ENCODE measurements at places on chromosomes 5 and 9.
A peak's percentile ranks its signal among the peaks of the same experiment; 100 is the strongest.

GRCh38 chr5:141683596-141684141 lies 1.6 kb upstream of the ARAP3 start:
- DNase-seq: no peak

- no peak for DNase-seq
These were observed 15.0 kb downstream of the TLX3 start for GRCh38 chr5:171323806-171324632.

DNA sequence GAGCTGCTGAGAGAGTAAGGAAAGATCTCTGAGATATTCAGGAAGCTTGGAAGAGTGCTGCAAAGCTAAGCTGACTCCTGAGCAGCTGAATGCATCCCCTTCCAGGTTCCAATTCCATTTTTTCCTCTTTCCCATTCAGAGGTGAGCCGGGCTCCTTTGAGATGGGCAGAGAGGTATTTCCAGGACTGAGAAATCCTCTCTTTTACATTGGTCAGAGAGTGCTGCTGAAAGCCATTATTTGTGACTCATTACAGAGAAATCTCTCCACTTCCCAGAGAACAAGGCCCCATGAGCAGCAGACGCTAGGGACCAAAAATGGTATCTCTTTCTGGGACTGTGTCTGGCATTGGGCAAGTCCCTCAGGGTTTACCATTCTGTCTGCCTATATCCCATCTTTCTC lies 3.7 kb downstream of the MCTP1 start:
- DNase-seq: no peak

GRCh38 chr5:172145870-172146747 lies 41.9 kb downstream of the STK10 start:
- no peak for DNase-seq

- no peak for DNase-seq
These were observed 108.8 kb downstream of the SLC12A2 start for GRCh38 chr5:128192368-128192767.

GRCh38 chr9:37543468-37543867 lies 32.7 kb downstream of the FBXO10 start:
- no peak for DNase-seq

DNA sequence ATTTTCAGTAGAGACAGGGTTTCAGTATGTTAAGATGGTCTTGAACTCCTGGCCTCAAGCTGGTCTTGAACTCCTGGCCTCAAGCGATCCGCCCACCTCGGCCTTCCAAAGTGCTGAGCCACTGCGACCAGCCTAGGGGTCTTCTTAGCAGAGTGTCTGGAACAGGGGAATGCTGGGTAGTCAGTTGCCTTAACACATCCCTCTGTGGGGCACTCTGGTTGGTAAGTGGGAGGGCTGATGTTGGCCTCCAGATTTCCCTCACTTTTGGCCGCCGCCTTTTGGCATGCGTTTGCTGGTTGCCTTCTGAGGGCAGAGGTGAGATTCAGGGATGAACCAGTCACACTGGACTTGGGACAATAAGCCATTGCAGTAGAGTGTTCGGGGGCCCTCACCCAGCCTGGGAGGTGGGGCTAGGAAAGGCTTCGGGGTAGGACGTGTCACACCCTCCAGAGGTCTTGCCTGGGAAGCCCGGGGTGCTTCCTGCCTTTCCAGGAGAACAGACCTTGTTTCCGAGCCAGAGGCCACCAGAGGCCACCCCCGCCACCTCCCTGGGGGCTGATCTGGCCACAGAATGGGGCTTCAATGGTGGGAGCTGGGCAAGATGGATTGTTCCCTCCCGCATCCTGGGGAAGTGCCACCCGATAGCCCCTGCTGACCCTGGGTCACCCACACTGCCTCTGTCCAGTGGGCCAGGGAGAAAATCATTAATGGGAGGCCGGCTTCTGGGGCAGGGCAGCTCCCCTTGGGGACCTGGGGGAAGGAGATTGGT lies 13.3 kb downstream of the FGF18 start:
- DNase-seq: no peak

- no peak for DNase-seq
These were observed 30.6 kb upstream of the ADAMTS6 start for GRCh38 chr5:65512170-65512937.

- peak; percentile 70 for DNase-seq
These were observed 163.4 kb downstream of the GHR start for GRCh38 chr5:42586625-42587024.

DNA sequence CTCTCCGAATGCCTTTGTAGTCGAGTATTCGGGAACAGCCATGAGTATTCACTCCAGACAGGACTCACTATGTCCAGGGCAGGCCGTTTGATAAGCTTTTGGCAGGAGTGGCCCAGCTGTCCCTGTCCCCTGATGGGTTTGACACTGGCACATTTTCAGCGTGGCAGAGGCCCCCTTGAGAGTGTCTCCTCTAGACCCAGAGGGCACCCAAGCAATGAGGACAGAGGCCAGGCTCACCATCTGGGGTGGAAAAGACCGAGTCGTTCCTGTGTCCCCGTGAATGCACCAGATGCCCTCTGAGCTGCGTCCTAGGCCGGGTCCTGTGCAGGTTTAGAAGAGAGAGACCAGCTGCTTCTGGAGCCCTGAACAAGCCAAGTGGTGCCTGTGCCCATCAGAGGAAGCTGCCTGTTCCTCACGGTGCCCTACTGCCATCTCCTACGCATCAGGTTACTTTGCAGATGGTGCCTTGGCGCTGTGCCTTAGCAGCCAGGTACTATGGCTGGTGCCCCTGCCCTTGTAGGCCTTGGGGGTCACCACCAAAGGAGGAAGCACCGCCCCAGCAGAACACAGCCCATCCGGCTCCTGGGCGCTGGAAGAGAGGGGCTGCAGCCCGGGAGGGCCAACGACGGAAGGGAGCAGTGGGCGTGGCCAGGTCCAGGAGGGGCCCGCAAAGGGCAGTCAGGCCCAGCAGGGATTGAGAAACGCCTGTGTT lies 42.4 kb downstream of the LRSAM1 start:
- peak; percentile 62 for DNase-seq

DNA sequence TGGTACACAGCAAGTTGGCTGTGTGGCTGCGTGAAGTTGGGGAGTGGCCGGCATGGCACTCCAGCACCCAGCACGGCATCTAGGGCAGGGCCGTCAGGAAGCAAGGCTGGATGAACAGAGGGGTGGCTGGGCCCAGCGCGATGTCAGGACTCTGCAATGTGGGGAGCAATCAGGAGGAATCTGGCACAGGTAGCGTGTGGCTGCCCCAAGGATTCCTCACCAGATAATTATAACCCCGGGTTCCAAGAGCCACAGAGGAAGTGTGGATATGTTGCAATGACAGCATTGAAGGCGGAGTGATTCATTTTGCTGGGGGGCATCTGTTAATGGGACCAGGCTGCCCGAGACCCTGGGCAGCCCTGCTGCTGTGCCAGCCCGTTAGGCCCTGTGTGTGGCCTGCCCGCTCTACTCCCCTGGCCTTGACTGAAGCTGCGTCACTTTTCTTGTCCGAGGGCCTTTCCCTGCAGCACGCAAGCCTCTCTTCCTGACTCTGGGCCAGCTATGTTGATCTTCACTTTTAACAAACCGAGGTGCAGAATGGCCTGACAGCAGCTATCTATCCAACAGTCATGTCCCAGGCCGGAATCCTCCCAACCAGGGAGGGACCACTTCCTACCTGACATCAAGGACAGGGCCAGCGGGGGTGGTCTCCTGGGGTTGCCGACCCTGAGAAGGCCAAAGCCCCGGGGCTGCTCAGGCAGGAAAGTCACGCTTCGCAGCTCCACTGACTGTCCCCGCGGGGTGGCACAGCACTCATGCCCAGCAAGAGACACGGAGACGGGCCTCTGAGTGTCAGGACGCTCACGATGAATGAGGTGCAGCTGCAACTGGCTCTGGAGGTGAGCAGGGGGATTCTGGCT lies 118.0 kb upstream of the PHYKPL start:
- DNase-seq: no peak

DNA sequence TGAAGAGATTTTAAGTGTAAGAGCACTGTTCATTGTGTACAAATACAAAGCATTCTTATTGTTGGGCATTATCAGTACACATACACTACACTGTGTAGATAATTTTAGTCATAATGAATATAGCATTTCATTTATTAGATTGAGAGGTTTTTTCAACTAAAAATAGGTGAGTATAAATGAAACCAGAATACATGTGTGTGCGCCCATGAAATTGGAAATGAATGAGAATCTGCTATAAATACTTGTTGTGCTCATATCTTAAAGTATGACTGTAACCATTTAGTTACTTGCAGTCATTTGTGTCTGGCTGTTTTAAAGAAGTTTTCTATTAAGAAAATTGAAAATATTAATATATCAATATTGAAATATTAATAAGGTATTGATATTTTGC lies 189.0 kb upstream of the MEF2C start:
- no peak for DNase-seq

DNA sequence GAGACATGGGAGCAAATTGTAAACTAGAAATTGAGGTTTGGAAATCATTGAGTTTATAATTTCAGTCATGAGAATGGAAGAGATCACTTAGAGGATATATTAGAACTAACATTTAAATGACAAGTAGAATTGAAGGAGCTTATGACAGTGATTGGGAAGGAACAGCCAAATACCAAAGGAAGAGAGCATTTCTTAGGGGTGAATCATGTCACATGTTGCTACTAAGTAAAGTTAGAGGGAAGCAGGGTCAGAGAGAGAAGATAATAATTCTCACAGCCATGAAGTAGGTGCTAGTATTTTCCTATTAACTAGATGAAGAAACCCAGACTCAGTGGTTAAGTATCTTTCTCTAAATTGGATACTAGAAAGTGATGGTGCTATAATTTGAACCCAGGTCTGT lies 59.3 kb downstream of the COMMD10 start:
- no peak for DNase-seq

DNA sequence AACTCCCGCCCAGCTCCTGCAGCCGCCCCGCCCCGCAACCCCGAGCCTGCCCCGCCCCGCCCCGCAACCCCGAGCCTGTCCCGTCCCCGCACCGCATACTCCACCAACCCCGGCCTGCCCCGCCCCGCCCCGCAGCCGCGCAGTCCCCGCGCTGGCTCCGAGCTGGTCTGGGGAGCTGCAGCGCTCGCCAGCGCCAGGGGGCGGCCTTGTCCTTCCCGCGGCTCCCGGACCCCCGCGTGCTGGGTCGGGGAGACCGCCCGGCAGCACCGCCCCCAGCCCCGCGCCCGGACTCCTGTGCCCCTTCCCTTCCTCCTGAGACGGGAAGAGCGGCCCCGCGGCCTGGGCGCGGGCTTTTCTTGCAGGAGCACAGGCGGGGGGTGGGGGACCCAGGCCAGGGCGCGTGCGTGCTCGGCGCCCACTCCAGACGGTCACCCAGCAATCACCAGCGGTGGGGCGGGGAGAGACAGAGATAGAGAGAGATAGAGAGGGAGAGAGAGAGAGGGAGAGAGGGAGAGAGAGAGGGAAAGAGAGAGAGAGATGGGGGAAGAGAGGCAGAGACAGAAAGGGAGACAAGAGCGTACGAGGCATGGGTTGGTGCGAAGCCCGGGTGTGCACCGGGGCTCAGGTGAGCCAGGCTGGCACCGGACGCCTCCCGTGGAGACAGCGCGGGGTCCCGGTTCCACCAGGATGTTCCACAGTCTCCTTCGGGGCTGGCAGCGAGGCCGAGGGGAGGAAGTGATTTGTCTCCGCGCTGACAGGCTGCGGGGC lies 14.7 kb upstream of the TMEM250 start:
- no peak for DNase-seq

DNA sequence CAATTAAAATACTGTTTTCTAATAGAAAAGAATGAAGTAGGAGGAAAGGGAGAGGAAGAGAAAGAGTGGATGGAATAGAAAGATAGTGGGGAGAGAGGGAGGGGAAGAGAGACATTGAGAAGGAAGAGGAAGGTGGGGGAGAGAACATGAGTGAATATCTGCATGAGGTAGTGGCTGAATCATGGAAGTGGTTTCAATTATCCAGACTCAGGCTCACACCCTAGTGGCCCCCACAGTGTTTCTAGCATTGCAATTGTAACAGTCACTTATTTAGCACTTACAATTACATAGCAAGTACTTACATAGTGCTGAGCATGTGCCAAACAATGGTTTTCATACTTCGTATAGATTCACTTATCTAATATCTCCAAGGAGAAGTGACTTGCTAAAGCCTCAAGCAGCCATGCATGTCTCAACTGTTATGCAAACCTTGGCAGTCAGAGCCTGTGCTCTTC lies 72.7 kb downstream of the CAST start:
- DNase-seq: no peak

DNA sequence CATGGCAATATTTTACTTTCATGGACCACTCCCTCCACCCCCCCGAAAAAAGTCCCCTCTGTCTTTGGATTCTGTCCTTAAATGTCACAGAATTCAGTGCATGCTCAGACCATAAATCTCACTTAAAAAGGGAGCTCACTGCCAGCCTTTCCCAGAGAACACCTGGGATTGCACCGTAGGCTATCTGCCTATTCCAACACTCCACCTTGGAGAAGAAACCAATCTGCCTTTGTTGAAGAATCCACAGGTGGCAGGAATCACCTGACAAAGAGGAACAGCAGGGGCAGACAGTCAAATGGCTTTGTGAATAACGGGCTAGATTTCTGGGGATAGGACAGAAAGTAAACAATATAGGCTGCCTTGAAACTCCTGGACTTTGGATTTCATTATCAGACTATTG lies 306.7 kb upstream of the BRINP1 start:
- no peak for DNase-seq

DNA sequence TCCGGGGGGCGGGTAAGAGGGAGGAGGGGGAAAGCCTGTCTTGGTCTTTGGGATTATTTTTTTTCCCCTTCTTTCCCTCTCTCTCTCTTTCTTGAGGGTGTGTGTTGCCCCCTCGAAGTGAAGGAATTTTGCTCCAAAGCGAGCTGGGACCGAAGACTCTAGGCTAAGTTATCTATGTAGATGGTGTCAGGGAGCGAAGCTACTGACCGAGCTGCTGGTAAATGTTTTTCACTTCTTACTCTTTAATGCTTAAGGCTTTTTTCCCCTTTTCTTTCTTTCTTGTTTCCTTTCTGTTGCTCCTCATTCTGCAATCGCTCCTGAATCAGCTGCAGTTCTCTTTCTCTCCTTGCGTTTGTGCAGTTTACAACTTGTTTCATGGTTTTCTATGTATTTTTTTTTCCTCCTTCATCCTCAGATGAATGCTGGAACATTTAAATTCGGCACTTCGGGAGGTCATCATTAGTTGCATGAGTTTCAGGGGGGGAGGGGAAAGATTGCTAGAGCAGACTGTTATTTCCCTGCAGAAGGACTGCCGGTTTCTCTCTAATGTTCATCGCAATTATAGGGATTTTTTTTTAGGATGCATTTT lies 1312.0 kb upstream of the WWC1 start:
- DNase-seq: no peak

GRCh38 chr5:143135832-143136551 lies 267.5 kb downstream of the NR3C1 start:
- peak; percentile 26 for DNase-seq

- no peak for DNase-seq
These were observed 628.2 kb upstream of the KLF4 start for GRCh38 chr9:108117795-108118194.

- no peak for DNase-seq
These were observed 37.6 kb upstream of the MAST4 start for GRCh38 chr5:66558560-66558959.

DNA sequence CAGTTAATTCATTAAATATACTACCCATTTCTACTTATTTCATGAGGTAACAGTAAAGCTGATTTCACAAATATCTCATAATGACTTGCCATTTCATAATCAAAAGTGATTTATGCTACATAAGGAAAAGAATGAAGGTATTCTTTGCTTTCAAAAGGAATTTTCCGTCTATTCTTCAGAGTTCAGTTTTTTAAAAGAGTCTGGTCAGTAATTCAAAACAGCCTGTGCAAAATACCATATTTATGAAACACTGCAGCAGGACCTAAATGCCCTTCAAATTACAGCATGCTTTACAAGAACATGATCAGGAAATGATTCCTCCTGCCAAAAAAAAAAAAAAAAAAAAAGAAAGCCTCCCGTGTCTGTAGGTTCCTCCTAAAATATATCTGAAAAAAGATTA lies 154.7 kb downstream of the KIAA0825 start:
- no peak for DNase-seq

Measured in left cardiac atrium (tissue), 4 donors.